ENCODE measurements at places on chromosomes 16 and 17.

GRCh38 chr17:58375256-58375655 is 23.3 kb upstream of the SUPT4H1 start:
- no peak for DNase-seq

DNA sequence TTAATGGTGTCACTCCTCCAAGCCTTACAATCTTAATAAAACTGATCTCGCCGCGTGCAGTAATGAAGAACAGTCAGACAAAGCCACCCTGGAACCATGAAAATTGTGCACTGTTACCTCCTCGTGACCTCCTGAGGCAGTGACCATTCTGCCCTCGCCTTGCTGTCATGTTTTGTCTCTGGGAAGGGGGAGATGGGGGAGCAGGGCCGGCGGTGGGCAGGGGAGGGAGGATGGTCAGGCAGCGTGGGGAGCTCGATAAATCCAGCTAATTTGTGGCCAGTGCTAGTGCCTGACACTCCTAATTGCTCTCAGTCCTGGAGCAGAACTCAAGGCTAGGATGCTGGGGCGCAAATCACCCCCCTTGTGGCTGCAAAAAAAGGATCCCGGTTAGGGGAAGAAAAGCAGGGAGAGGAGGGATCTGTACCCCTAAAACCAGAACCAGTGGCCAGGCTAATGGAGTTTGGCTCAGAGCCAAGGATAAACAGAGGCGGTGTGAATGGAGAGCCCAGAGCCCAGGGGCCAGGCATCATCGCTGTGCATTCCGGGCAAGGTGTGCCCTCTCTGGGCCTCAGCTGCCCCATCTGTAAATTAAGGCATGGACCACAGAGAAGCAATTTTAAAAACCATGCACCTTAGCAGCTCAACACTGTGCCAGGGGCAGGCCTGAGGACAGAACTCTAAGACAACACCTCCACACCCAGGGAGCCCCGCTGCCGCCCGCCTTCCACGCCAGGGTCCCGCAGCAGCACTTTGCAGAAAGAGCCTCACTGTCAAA is 113.3 kb downstream of the ZNF423 start:
- no peak for DNase-seq

GRCh38 chr17:43834106-43834505 is 1.2 kb upstream of the MPP3 start:
- DNase-seq, result no peak

DNA sequence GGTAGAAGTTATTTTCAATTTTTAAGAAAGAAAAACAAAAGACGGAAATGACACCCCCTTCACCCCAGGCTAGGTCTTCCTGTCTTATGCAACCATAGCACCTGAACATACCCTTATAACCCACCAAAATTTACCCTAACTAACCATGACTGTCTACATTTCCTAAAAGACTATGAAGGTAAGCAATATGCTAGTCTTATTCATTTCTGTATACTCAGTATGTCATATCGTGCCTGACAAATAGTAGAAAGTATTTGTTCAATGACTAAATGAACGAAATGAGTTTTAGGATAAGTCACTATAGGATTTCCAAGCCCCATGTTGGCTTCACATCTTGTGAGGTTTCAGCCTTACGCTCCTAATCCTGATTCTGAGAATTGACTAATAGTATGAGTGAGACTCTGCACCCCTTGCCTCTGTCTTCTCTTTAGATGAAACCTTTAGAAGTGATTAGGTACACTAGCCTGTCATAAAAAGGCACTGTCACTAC is 6.5 kb downstream of the ADAT1 start:
- DNase-seq, result no peak

DNA sequence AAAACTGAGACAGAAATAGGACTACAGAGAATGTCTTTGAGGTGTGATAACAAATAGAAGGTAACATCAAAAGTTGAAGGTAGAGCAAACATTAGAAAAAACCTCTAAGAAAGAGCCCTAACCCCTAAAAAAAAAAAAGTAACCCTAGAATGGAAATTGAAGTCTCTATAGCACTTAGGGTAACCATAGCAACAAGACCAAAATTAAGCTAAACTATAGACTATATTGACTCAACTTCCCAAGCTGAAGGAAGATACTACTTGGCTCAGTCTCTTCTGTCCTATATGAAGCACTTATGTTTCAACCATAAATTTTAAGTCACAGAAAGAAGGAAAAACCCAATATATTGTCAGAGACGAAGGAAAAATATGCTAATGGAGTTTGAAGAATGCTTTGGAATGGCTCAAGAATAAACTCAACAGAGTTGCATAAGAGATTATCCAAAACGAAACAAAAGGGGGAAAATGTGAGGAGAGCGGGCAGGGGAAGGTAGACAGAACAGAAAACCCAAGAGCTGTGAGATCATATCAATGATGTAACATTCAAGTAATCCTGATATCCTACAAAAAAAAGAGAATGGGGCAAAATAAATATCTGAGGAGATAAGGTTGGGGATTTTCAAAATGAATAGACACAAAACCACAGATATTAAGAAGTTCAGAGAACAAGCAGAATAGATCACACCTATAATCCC is 88.4 kb downstream of the USP32 start:
- no peak for DNase-seq

DNA sequence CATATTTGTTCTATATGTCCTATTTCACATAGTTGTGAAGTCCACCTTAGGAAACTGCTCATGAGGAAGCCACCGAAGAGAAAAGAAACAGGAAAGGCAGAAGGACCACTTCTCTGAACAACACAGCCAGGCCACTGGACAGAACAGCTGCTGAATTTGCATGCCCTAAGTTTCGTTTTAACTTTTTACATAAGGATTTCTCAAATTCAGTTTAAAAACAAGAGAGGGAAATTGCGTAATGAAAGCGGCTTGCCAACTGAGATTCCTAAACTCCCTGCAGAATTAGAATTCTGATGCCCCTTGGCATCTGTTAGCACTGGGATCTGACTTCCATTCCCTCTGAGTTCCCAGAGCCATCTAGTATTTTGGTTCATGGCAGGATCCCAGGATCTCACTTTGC is 5.0 kb upstream of the CCL8 start:
- DNase-seq, result no peak

- peak; percentile 54 for DNase-seq
These were observed 52.1 kb downstream of the KLHDC4 start for GRCh38 chr16:87713451-87714229.

DNA sequence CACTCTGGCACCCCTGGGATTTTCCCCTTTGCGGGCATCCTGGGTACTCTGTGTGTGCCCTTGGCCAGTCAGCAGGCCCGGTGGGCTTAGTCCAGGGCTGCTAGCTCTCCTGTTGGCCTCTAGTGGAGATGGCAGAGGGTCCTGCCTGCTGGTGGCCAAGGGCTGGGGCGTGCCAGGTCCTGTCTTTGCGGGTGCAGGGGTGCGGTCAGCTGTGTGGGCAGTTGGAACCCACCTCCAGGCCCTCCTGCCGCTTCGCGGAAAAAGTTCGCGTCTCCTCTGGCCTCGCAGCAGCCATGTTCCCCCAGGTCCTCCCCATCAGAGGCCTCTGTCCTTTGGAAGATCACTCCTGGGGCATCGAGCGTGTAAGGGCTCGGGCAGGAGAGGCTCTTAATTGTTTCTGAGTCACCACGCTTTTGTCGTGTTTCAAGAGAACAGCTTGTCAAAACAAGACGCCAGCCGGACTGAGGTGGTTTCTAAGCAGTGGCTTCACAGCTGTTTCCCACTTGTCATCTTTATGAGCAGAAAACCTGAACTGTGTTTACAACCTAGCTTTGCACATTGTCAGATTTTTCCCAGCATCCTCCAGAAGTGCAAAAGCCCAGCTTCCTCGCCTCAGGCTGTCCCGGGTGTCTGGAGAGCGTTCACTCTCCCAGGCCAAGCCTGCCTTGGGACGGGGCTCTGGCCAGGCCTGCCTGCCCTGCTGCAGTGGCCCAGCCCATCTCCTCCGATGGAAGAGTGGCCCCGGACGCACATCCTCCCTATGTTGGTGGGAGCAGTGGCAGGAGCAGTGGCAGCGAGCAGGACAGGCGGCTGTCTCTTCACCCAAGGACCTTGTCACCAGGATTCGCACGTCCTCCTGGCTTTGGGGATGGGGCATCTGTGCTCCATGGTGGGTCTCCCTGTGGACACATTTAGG is 5.0 kb upstream of the DNASE1L2 start:
- no peak for DNase-seq

DNA sequence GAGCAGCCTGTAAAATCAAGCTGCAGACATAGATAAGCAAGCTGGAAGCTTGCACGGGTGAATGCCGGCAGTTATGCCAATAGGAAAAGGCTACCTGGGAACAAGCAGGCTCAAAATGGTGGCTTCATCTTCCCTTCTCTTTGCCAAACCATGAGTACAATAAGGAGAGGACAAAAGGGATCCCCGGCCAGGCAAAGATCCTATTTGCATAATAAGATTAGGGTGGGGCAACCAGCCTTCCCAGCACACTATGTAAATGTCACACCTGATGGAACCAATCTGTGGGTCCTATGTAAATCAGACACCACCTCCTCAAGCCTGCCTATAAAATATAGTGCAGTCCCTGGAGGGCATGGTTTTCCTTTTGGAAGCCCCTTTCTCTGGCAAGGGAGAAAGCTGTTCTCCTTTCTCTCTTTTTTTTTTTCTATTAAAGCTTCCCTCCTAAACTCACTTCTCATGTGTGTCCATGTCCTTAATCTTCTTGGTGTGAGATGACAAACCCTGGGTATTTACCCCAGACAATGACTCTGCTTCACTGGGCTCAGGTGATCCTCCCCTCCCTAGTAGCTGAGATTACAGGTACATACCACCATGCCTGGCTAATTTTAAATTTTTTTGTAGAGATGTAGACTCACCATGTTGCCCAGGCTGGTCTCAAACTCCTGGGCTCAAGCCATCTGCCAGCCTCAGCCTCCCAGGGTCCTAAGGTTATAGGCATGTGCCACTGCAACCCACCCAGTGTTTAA is 44.2 kb downstream of the PSMD12 start:
- DNase-seq, result no peak

DNA sequence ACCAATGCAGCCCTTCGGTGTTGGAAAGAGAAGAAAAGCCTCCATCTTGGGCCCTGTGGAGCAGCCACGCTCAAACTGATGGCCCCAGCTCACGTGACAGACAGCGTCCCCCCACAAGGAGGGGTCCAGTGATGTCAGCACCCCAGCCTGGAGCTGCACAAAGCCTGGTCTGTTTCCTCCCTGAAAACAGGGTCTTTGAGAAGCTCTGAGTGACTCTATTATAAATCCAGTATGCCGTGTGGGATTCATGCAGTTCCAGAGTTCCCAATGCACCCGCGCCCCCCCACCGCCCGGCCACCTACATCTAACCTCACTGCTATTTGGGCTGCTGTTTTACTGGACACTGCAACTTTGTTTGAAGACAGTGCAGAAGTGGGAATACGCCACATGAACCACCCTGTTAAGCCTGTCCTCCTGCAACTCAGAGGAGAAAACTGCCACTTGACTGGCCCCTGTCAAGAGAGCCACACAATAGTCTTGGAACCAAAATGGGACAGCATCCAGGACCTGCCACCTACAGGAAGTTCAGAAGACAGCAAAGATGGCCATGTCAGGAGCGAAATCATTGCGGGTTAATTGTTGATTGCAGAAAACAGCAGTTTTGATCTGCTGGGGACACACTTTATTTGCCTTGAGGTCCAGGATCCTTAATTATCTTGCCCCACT is 33.1 kb downstream of the PMP22 start:
- no peak for DNase-seq

- DNase-seq, result no peak
These were observed 13.0 kb upstream of the GSE1 start for GRCh38 chr16:85600078-85600477.

- no peak for DNase-seq
These were observed 1.2 kb upstream of the COX6A2 start for GRCh38 chr16:31429314-31429713.

GRCh38 chr17:41585301-41586056 is 1.2 kb downstream of the KRT14 start:
- DNase-seq, result no peak

DNA sequence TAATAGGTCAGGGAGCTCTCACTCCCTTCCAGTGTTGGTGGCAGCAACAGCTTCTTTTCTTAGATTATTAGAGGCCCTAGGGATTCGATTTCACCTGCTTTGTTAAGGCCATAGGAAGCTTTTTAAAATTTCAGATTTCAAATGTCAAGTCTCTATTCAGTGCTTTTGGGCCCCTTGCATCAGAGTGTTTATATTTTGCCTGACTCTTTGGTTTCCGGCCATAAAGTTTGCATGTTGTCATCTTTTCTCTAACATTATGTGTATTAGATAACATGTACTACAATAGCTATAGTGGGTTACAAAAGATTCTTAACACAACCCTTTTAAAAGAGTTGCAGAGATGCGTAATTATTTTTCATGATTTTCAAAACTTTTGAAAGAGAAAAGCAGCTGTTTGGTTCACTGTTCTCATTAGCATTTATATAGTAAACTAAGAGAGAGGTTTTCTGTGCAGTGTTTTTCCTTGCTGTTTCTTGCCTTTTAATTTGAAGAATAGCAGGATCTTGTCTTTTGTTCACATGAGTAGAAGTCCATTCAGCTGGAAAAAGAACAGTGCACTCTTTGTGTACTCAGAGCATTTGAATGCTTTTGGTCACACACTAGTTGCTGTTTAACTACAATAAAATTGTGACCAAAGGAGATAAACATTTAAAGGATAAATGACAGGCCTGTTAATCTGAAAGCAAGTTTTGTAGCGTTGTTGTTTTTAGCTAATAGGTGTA is 52.5 kb downstream of the FTO start:
- DNase-seq, result no peak

GRCh38 chr17:11242411-11242810 is 1.4 kb downstream of the SHISA6 start:
- DNase-seq, result no peak
